ENCODE measurements at places on chromosomes 11 and 22.

GRCh38 chr11:118144301-118145268, 8.0 kb downstream of the SCN4B start:
- no peak for DNase-seq

GRCh38 chr11:9625162-9625561, 38.7 kb upstream of the SWAP70 start:
- DNase-seq: no peak

GRCh38 chr11:101582236-101582988, 1.4 kb downstream of the TRPC6 start:
- DNase-seq: no peak

DNA sequence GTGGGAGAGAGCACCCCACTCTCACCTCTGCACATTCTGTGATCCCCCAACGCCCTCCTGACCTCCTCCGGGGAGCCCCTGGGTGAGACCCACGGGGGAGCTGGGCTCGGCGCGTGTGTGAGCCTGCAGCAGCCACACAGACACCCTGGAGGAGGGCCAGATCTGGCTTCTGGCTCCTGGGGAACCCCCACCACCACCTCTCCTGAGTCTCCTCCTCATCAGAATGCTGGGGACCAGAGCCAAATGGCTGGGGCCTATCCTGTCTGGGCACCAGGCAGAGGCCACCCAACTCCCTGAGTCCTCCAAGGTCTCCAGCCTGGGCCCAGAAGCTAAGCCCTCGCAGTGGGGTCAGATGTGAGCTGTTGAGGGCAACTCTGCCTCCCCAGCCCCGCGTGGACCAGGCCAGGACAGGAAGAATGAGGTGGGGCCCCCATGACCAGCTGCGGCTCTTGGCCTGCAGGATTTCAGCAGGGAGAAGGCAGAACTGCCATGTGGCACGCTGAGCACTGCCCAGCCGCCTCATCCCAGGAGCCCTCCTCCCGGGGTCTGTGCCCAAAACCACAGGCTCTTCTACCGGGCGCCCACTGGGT, 5.5 kb upstream of the PIM3 start:
- no peak for DNase-seq

All from midbrain (tissue), 1 donor.